Neural crest cell (in vitro differentiated cells): ENCODE measurements at places on chromosomes 3 and 15. TPM values are rescaled to one million over a fixed set of nuclear protein-coding genes. Genes with fewer than 3 reads are reported as not detected.

Gene C2CD4B
- not detected in 2 replicates for total RNA-seq

Gene P2RY13
- not detected in 2 replicates for total RNA-seq

Gene RPUSD2
- 16.0 and 16.9 TPM in 2 replicates for total RNA-seq

Gene EIF2A
- total RNA-seq = 65.7 and 75.6 TPM in 2 replicates

DNA sequence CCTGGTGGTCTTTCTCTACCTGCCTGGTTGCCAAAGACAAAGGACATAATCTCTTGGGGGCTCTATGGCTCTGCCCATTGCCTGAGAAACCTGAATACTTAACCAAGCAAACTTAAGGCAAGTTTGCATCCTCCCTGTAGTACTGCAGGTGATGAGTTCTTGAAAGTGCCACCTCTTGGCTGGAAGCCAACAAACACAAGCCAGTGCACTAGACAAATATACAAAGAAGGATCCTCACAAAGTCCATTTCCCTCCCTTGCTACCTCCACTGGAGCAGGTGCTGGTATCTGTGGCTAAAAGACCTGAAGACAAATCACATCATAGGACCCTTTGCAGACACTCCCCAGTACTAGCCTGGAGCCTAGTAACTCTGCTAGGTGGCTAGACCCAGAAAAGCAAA lies 772.3 kb downstream of the SI start:
- no peak for DNase-seq

GRCh38 chr3:175270866-175271265 lies 411.7 kb downstream of the NAALADL2 start:
- no peak for DNase-seq

DNA sequence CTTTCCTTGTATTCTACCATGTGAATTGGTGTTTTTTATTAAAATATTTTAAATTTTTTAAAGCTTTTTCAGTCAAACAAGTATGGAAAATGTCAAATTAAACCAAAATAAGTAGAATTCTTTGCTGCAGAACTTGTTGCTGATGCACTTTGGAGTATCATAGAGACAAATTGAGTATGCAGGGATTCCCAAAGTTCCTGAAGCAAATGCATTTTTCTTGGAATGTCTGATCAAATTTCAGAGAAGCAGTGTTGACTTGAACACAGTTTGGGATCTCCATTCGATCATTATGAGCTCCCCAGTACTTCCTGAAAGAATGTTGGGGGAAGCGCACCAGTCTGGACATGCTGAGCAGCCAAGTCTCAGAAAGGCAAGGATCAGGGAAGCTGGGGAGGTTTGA lies 517.8 kb upstream of the CFAP20DC start:
- DNase-seq = no peak

DNA sequence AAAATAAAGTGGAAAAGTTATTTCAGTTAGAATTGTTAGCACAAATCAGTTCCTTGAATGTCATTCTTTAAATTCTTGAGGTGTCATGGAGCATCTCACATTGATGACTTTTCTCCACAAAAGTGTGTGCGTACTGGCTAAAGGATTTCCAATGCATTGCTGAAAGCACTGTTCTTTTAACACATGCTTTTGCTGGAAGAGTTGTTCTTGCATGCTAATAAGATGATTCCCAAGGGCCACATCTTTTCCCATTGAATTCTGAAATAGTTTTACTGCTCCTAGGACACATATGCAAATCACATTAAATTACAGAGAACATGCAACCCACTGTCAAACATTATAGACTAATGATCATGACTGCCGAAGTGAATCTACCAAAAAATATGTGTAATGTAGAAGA lies 516.3 kb upstream of the CADM2 start:
- DNase-seq = no peak

GRCh38 chr15:43210172-43210745 lies 10.6 kb downstream of the EPB42 start:
- no peak for DNase-seq

- DNase-seq = no peak
These were observed 107.8 kb downstream of the PTPRG start for GRCh38 chr3:61669203-61669602.

DNA sequence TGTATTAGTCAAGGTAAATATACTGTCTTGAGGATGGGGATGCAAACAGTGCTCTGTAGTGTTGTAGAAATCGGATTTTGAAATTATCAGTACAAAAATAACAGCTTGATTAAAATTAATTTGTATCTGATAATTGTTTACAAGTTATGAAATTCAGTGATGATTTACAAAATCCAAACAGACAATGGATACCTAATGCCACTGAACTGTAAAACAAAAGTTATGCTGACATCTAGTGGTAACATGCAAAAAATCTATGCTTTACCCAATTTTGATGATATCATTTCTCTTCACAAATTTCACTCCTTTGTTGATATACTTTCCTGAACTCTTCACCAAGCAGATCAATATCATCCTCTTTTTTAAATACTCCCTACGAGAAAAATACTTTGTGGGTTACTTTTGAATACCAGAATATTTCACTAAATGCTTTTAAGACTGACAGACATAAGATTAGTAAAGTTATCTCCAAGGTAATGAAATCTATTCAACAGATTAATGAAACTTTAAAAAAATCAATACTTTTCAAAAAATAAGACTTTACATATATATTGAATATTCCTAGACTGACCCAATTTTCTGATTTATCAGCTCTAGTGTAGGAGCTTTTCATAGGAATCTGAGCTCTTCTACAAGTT lies 36.0 kb downstream of the MNS1 start:
- no peak for DNase-seq

GRCh38 chr3:28949580-28949979 lies 331.3 kb upstream of the RBMS3 start:
- DNase-seq = no peak

GRCh38 chr3:97974996-97975395 lies 2.8 kb upstream of the RIOX2 start:
- no peak for DNase-seq

DNA sequence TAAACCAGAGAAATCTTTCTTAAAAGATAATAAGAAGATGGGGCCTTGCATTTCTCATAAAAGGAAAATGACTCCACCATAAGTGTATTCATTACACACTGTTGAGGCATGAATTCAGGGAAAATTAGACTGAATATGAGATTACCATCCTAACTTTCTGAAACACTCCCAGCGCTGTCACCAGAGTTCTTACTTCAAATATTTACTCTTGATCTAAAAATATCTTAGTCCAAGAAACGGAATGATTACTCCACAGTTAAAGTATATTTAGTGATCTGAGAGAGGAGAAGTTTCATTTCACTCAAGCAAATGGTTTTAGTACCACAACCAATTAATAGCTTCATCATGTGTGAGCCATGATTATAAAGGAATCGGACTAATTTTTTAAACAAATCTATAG lies 300.3 kb downstream of the ZBTB20 start:
- DNase-seq = no peak
